ENCODE measurements at places on chromosomes 7 and 10. TPM values are rescaled to one million over a fixed set of nuclear protein-coding genes. Genes with fewer than 3 reads are reported as not detected.

The COL28A1 gene
- total RNA-seq = not detected

The TWIST1 gene
- total RNA-seq = 49.5 TPM

The HOXA7 gene
- 0.09 TPM for total RNA-seq

The ASB4 gene
- not detected for total RNA-seq

The COX19 gene
- 9.6 TPM for total RNA-seq

The HABP2 gene
- total RNA-seq = not detected

The IL6 gene
- total RNA-seq = 5.8 TPM

The TUBB8 gene
- 0.28 TPM for total RNA-seq

The DYNC1I1 gene
- total RNA-seq = 3.9 TPM

GRCh38 chr7:69817841-69818635 lies 219.8 kb downstream of the AUTS2 start:
- no peak overlapping the region for H3K4me3 ChIP-seq
- no peaks in the 10 kb centered on the region for H3K27me3 ChIP-seq
- no peaks in the 10 kb centered on the region for H3K36me3 ChIP-seq
- no peak for DNase-seq

- no peak for DNase-seq
- peaks cover 13% of the 10 kb centered on the region for H3K4me1 ChIP-seq
- no peak overlapping the region for H3K27ac ChIP-seq
- H3K27me3 ChIP-seq = no peaks in the 10 kb centered on the region
Measured at GRCh38 chr10:28566458-28567015, 33.6 kb downstream of the WAC start.

- H3K36me3 ChIP-seq = peaks cover 15% of the 10 kb centered on the region
- H3K27me3 ChIP-seq = no peaks in the 10 kb centered on the region
- H3K27ac ChIP-seq = no peak overlapping the region
Measured at GRCh38 chr7:99898023-99898357, 21.2 kb upstream of the OR2AE1 start.

DNA sequence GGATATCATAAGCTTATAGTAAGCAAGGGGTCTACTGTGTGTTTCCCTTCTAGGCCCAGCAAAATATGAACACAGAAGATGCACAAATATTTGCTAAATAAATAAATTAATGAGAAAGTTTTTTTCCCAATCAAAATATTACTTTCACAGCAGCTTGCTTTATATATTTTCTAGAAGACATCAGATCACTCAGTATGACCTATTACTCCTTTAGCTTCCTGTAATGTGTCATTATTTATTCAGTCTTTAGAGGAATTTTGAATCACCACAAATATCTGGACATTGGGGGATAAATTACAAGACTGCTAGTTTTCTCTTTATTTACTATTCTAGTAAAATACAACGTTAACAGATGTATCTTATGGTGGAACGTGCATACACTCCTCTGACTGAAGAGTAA lies 765.8 kb upstream of the POM121L12 start:
- H3K4me3 ChIP-seq = no peak overlapping the region
- no peak overlapping the region for H3K27ac ChIP-seq
- no peaks in the 10 kb centered on the region for H3K36me3 ChIP-seq
- no peaks in the 10 kb centered on the region for H3K4me1 ChIP-seq

GRCh38 chr7:24727154-24728120 lies 29.8 kb downstream of the GSDME start:
- H3K27me3 ChIP-seq = no peaks in the 10 kb centered on the region
- H3K36me3 ChIP-seq = no peaks in the 10 kb centered on the region
- H3K27ac ChIP-seq = no peak overlapping the region
- H3K4me1 ChIP-seq = no peaks in the 10 kb centered on the region
- no peak for DNase-seq
- no peak overlapping the region for H3K4me3 ChIP-seq

- no peaks in the 10 kb centered on the region for H3K4me1 ChIP-seq
- H3K36me3 ChIP-seq = no peaks in the 10 kb centered on the region
- DNase-seq = no peak
- H3K27me3 ChIP-seq = no peaks in the 10 kb centered on the region
Measured at GRCh38 chr10:112260831-112261230, 22.4 kb upstream of the TECTB start.

GRCh38 chr10:44674536-44675386 lies 236.4 kb upstream of the TMEM72 start:
- peaks cover 11% of the 10 kb centered on the region for H3K4me1 ChIP-seq
- H3K4me3 ChIP-seq = no peak overlapping the region
- H3K27ac ChIP-seq = 0 out of 2 replicates have a peak overlapping the region, but pooled peaks have one; percentile 9
- 0 out of 2 replicates have a peak, but pooled peaks cover 3% of the 10 kb centered on the region for H3K27me3 ChIP-seq

GRCh38 chr7:767941-768731 lies 41.1 kb upstream of the PRKAR1B start:
- peaks cover 27% of the 10 kb centered on the region for H3K36me3 ChIP-seq
- no peak overlapping the region for H3K27ac ChIP-seq
- no peaks in the 10 kb centered on the region for H3K27me3 ChIP-seq
- no peak for DNase-seq
- H3K4me3 ChIP-seq = no peak overlapping the region

- no peaks in the 10 kb centered on the region for H3K27me3 ChIP-seq
- H3K27ac ChIP-seq = peak overlapping the region; percentile 13
- H3K36me3 ChIP-seq = peaks cover 13% of the 10 kb centered on the region
- H3K4me3 ChIP-seq = no peak overlapping the region
- H3K4me1 ChIP-seq = peaks cover 48% of the 10 kb centered on the region
- DNase-seq = peak; percentile 84
Measured at GRCh38 chr7:2109936-2110609, 122.7 kb downstream of the MAD1L1 start.

DNA sequence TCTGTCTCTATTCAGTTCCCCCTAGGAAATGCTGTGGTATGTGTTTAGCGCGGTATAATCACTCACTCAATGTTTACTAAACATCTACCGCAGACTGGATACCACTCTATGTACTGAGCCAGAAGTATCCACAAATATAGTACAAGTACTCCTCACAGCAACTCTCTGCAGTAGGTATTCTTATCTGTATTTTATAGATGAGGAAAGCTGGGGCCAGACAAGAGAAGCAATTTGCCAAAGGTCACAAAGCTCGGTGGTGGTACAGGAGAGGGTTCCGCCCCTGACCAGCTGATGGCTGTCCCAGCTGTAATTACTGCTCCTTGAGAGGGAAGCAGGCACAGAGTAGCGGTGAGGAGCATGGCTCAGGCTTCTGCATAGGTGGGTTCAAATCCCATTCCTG lies 184.1 kb downstream of the DOCK4 start:
- no peak overlapping the region for H3K4me3 ChIP-seq
- H3K36me3 ChIP-seq = no peaks in the 10 kb centered on the region
- no peak overlapping the region for H3K27ac ChIP-seq
- DNase-seq = no peak
- no peaks in the 10 kb centered on the region for H3K27me3 ChIP-seq

GRCh38 chr7:41912426-41912825 lies 209.5 kb upstream of the INHBA start:
- peaks cover 60% of the 10 kb centered on the region for H3K4me1 ChIP-seq
- no peak overlapping the region for H3K4me3 ChIP-seq
- DNase-seq = no peak
- no peaks in the 10 kb centered on the region for H3K27me3 ChIP-seq
- H3K27ac ChIP-seq = peak overlapping the region; percentile 96

- no peaks in the 10 kb centered on the region for H3K27me3 ChIP-seq
- no peak overlapping the region for H3K27ac ChIP-seq
Measured at GRCh38 chr10:59323831-59324401, 38.4 kb downstream of the FAM13C start.

- peak; percentile 31 for DNase-seq
- peak overlapping the region; percentile 4 for H3K4me3 ChIP-seq
- peaks cover 37% of the 10 kb centered on the region for H3K36me3 ChIP-seq
- H3K27ac ChIP-seq = peak overlapping the region; percentile 97
Measured at GRCh38 chr7:43646603-43647338, 63.9 kb downstream of the STK17A start.

GRCh38 chr7:55086413-55087201 lies 67.8 kb downstream of the EGFR start:
- peak; percentile 91 for DNase-seq
- H3K27me3 ChIP-seq = no peaks in the 10 kb centered on the region
- H3K4me1 ChIP-seq = peaks cover 58% of the 10 kb centered on the region
- H3K36me3 ChIP-seq = peaks cover 9% of the 10 kb centered on the region

- H3K27ac ChIP-seq = peak overlapping the region; percentile 92
- peaks cover 46% of the 10 kb centered on the region for H3K4me1 ChIP-seq
- DNase-seq = peak; percentile 77
- H3K27me3 ChIP-seq = no peaks in the 10 kb centered on the region
- H3K36me3 ChIP-seq = no peaks in the 10 kb centered on the region
- no peak overlapping the region for H3K4me3 ChIP-seq
Measured at GRCh38 chr10:24463611-24464426, 254.9 kb downstream of the KIAA1217 start.

GRCh38 chr7:24587853-24588252 lies 14.6 kb downstream of the PALS2 start:
- H3K27me3 ChIP-seq = no peaks in the 10 kb centered on the region
- no peak overlapping the region for H3K27ac ChIP-seq
- no peak for DNase-seq
- no peak overlapping the region for H3K4me3 ChIP-seq

DNA sequence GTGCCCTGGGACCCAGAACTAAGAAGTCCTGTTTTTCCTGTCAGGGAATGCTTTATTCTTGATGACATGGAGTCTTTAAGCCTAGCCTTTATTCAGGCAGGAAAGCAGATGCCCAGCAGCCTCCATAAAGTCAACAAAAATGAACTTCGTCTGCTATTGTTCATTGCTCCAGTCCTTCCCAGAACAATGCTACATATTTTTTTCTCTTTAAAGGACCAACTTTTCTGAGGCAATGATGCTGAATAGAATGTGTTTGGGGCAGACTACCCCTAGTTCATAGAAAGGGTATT lies 47.6 kb upstream of the PDCD4 start:
- peaks cover 65% of the 10 kb centered on the region for H3K36me3 ChIP-seq
- H3K4me3 ChIP-seq = no peak overlapping the region
- no peaks in the 10 kb centered on the region for H3K27me3 ChIP-seq

GRCh38 chr10:57353403-57354003 lies 914.2 kb downstream of the IPMK start:
- H3K4me1 ChIP-seq = no peaks in the 10 kb centered on the region
- DNase-seq = no peak
- no peak overlapping the region for H3K4me3 ChIP-seq
- no peaks in the 10 kb centered on the region for H3K36me3 ChIP-seq
- no peak overlapping the region for H3K27ac ChIP-seq

DNA sequence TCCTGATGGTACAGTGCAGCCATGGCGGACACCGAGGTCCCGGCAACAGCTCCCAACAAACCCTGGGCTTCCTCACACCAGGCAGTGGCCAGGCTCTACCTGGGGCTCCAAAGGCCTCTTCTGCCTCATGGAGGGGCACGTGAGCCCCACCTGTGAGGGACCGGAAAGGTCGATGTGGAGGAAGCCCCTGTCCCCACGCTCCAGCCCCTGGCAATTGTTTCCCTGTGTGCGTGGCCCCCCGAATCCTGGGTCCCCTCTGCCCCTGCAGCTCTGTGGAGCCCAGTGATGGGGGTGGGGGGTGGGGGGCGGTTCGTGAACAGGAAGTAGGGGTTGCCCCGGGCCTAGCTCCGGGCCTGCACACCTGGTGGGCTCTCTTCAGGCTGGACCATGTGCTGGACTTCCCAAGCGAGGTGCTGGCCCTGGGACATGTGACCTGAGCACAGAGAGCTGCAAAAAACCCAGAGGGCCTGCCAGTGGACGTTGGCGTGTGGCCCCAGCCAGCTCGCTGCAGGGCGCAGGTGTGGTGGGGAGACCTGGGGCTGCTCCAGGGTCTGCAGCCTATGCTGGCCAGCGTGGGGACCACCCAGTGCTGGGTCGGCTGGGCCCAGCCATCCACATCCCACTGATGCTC lies 72.6 kb downstream of the INPP5A start:
- DNase-seq = no peak
- H3K4me1 ChIP-seq = no peaks in the 10 kb centered on the region
- no peaks in the 10 kb centered on the region for H3K36me3 ChIP-seq
- H3K27ac ChIP-seq = no peak overlapping the region
